Chondrocyte (in vitro differentiated cells): ENCODE measurements at places on chromosomes 6 and 20. TPM values are rescaled to one million over a fixed set of nuclear protein-coding genes. Genes with fewer than 3 reads are reported as not detected.

NHLRC1 gene
- total RNA-seq, result 1.1 to 1.8 TPM (median 1.2 TPM) in 3 replicates

REM1 gene
- total RNA-seq, result not detected in 3 replicates

- H3K27ac ChIP-seq, result peak overlapping the region; percentile 80
- no peaks in the 10 kb centered on the region for H3K4me1 ChIP-seq
- no peak for DNase-seq
- no peak overlapping the region for H3K4me3 ChIP-seq
- no peaks in the 10 kb centered on the region for H3K27me3 ChIP-seq
- H3K36me3 ChIP-seq, result peaks cover 14% of the 10 kb centered on the region
Observed at GRCh38 chr6:105391705-105392104, 11.2 kb downstream of the PREP start.

GRCh38 chr6:74690365-74690764 lies 515.5 kb downstream of the COL12A1 start:
- no peak for DNase-seq
- H3K27me3 ChIP-seq, result no peaks in the 10 kb centered on the region
- H3K27ac ChIP-seq, result no peak overlapping the region
- H3K36me3 ChIP-seq, result peaks cover 4% of the 10 kb centered on the region

DNA sequence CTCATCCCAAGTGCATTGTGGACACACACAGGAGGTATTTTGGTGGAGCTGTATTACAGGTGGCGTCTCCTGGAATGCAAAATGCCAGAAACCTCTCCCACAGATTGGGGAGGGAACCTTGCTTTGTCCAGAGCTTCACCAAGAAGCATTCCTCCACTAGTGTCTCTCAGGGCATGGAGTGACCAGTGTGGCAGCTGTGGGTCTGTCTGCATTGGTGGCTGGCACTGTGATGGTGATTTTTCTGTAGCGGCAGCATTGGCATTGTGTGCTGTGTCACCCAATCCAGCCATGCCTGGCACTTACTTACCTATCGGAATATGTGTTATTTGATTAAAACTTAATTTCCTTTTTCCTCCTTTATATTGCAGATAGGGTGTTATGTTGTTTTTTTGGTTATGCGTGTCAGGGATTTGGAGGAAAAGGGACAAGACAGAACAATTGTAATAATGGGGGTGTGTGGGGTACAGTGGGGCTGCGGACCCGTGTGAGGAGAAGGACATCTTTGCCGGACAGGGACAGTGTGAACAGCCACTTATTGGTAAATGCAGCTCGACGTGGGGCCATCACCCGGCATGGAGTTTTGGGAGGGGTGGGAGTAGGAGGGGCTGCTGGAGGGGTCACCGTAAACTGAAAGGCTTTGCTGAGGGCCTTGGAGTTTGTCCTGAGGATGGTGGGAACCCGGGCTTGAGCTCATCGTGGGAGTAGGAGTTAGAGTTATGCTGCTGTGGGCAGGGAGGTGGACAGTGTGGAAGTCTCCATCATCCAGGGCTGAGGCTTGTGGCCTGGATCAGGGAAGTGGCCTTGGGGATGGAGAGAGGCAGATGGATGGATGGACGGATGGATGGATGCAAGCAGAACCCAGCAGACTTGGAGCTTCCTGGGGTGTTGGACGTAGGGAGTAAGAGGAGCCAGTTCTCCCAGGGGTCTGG lies 105.0 kb downstream of the SYCP2 start:
- H3K4me1 ChIP-seq, result peaks cover 7% of the 10 kb centered on the region
- peaks cover 36% of the 10 kb centered on the region for H3K27me3 ChIP-seq
- H3K4me3 ChIP-seq, result no peak overlapping the region
- H3K36me3 ChIP-seq, result peaks cover 4% of the 10 kb centered on the region

EBF4 gene
- total RNA-seq, result 8.0 to 15.2 TPM (median 11.4 TPM) in 3 replicates

DNA sequence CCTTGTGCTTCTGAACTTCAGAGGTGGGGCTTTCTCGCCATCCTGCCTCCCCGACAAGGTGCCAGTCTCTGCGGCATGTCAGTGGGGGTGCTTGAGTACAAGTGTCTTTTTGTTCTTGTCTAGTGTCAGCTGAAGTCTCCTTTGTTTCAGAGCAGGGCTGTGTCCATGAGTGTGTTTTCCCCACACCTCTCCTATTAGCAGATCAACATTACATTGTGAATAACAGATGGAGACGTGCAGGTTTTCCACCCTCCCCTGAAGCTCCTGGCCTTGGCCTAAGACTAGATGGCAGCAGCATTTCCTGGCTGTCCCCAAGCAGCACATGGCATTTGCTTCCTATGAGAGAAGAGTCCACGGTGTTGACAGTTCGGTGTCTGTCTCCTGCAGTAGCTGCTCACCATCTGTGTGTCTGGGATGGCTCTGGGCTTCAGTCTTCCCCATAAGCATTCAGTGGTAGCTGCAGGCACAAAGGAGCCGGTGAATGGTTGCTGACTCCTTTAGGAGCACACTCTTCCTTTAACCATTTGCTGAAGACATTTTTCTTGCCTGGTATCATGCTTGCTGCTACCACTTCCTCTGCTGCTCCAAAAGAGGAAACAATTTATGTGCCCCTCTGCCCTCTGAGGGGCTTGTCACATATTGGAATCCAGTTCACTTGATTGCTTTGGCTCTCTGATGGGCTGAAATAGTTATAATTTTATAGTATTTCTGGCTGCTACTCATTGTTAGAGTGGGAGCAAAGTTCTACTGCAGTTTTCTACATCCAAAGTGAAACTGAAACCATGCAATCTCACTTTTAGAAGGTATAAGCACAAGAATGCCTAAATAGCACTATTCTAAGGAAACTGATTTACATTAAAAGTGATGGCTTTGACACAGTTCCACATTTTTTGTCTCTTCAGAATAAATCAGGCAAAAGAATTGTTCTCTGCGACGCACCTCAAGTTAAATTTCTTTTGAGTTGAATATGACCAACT lies 913.0 kb downstream of the C6orf118 start:
- no peaks in the 10 kb centered on the region for H3K36me3 ChIP-seq

GRCh38 chr6:130694606-130695005 lies 132.6 kb upstream of the SMLR1 start:
- DNase-seq, result no peak
- H3K4me3 ChIP-seq, result no peak overlapping the region

- peaks cover 32% of the 10 kb centered on the region for H3K4me1 ChIP-seq
- DNase-seq, result no peak
- no peaks in the 10 kb centered on the region for H3K27me3 ChIP-seq
- H3K36me3 ChIP-seq, result no peaks in the 10 kb centered on the region
- peak within 1 kb of the TSS; percentile 91 for H3K27ac ChIP-seq
- peak within 1 kb of the TSS; percentile 96 for H3K4me3 ChIP-seq
Observed at GRCh38 chr6:7107578-7108195, at the start of gene RREB1. Gene RREB1, plus strand, starts transcription at chr6:7107961. Its CDS starts 73,951 bp downstream, at chr6:7181912.

CTCFL gene
- total RNA-seq, result not detected in 3 replicates

- no peak overlapping the region for H3K27ac ChIP-seq
- H3K27me3 ChIP-seq, result peaks cover 5% of the 10 kb centered on the region
- no peaks in the 10 kb centered on the region for H3K36me3 ChIP-seq
- no peak overlapping the region for H3K4me3 ChIP-seq
- H3K4me1 ChIP-seq, result no peaks in the 10 kb centered on the region
Observed at GRCh38 chr6:37200085-37200484, 30.1 kb downstream of the PIM1 start.

- DNase-seq, result no peak
- H3K36me3 ChIP-seq, result no peaks in the 10 kb centered on the region
- no peak overlapping the region for H3K27ac ChIP-seq
- peaks cover 3% of the 10 kb centered on the region for H3K4me1 ChIP-seq
Observed at GRCh38 chr6:138757136-138757535, 16.4 kb upstream of the CCDC28A start.

SDCBP2 gene
- 0.89 to 2.3 TPM (median 2.0 TPM) in 3 replicates for total RNA-seq

TCF21 gene
- not detected in 3 replicates for total RNA-seq

GRCh38 chr6:109816452-109817374 lies 125.6 kb downstream of the FIG4 start:
- H3K4me1 ChIP-seq, result no peaks in the 10 kb centered on the region
- H3K4me3 ChIP-seq, result no peak overlapping the region
- H3K27me3 ChIP-seq, result no peaks in the 10 kb centered on the region
- no peak for DNase-seq
- no peak overlapping the region for H3K27ac ChIP-seq

DNA sequence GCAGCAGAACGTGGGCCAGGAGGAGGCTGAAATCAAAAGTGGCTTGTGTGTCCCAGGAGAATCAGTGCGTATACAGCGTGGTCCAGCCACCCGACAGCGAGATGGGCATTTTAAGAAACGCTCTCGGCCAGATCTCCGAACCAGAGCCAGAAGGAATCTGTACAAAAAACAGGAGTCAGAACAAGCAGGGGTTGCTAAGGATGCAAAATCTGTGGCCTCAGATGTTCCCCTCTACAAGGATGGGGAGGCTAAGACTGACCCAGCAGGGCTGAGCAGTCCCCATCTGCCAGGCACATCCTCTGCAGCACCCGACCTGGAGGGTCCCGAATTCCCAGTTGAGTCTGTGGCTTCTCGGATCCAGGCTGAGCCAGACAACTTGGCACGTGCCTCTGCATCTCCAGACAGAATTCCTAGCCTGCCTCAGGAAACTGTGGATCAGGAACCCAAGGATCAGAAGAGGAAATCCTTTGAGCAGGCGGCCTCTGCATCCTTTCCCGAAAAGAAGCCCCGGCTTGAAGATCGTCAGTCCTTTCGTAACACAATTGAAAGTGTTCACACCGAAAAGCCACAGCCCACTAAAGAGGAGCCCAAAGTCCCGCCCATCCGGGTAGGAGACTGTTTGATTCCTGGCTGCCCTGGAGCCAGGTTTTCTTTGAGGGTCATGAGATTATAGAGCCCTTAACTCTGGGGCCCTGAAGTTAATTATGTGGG lies 75.3 kb downstream of the ASXL1 start:
- no peaks in the 10 kb centered on the region for H3K4me1 ChIP-seq
- no peak overlapping the region for H3K4me3 ChIP-seq
- H3K27me3 ChIP-seq, result no peaks in the 10 kb centered on the region
- no peak overlapping the region for H3K27ac ChIP-seq

- H3K27me3 ChIP-seq, result no peaks in the 10 kb centered on the region
- no peaks in the 10 kb centered on the region for H3K4me1 ChIP-seq
- H3K36me3 ChIP-seq, result peaks cover 6% of the 10 kb centered on the region
- no peak for DNase-seq
- H3K4me3 ChIP-seq, result no peak overlapping the region
Observed at GRCh38 chr6:93550551-93551276, 131.4 kb upstream of the EPHA7 start.

DNA sequence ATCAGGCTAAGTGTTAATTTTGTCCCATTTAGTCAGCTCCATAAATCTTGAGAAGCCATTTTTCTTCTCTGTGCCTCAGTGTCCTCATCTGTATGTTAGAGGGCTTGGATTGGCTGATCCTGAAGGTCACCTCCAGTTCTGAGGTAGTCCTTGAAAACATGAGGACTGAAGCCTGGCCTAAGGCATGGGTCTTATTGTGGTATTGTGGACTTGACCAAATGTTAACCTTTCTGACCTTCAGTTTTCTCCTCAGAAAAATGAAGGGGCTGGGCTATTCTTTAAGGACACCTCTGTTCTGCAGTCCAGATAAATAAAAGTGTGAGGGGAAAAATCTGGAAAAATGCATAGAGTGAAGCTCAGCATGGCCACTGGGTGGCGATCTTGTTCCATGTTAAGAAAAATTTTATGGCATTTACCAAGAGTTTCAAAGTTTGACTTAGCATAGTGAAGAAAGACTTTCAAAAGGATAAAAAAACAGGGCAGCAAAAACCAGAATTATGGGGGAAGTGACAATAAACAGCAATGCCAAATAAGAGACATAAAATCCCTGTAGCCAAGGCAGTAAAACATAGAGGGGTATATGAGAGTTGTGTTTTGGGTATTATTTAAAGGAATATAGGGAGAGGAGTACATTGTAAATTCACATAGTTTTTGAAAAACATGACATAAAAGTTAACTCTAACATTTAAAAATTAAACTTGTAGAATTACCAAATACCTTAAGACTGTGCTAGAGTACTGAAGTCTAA lies 13.2 kb upstream of the TFB1M start:
- H3K4me1 ChIP-seq, result peaks cover 3% of the 10 kb centered on the region
- H3K4me3 ChIP-seq, result no peak overlapping the region
- H3K27ac ChIP-seq, result peak overlapping the region; percentile 13
- no peak for DNase-seq
- H3K36me3 ChIP-seq, result no peaks in the 10 kb centered on the region
- H3K27me3 ChIP-seq, result no peaks in the 10 kb centered on the region

PAQR8 gene
- 3.6 to 4.4 TPM (median 3.6 TPM) in 3 replicates for total RNA-seq

DNA sequence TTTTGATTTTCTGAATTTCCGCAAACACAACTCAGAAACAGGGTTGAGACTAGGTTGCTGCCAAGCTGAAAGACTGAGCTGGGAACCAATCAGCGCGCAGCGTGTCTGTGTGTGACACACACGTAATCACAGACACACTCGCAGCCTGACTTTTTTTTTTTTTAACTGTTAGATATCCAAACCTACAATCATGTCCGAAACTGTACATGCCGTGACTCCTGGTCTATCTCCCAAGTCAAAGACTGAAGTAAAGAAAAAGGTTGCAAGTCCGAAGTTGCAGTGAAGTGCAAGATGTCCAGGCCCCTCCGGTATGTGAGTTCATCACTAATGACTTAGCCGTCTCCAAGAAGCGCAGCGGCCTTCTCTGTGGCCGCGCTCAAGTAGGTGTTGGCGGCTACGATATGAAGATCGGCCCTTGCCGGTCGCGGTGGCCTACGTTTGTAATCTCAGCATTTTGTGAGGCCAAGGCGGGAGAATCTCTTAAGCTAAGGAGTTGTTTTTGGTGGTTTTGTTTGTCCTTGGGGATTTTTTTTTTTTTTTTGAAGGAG lies 108.2 kb downstream of the HFE start:
- H3K27me3 ChIP-seq, result no peaks in the 10 kb centered on the region
- H3K27ac ChIP-seq, result peak overlapping the region; percentile 96
- H3K4me3 ChIP-seq, result peak overlapping the region; percentile 83
- no peaks in the 10 kb centered on the region for H3K36me3 ChIP-seq
- H3K4me1 ChIP-seq, result peaks cover 48% of the 10 kb centered on the region
- no peak for DNase-seq
